Gastrocnemius medialis (tissue), 4 donors: ENCODE measurements at places on chromosomes 4 and X. TPM values are rescaled to one million over a fixed set of nuclear protein-coding genes. Genes with fewer than 3 reads are reported as not detected.

Gene LRIT3
- not detected for total RNA-seq

Gene ITM2A
- total RNA-seq = 18.6 TPM

Gene LIMCH1
- total RNA-seq = 48.4 TPM

- no peak for DNase-seq
These were observed 104.0 kb downstream of the TMA16 start for GRCh38 chr4:163598489-163598888.

DNA sequence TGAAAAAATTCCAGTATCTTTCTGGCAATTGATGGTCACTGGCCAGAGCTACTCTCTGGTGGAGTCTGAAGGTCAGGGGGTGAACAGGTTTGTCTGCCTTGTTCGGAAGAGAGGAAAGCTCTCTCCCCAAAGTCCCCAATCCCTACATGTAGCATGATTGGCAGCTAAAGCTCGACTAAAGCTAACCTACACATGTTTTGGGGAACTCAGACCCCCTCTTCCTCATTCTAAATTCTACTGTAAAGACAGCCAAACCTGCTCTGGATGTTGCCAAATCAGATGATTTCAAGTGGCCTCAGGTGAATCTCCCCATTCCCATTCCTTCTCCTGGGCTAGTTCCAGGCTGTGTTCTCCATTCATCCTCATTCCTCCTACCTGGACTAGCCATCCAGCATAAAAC, 84.1 kb downstream of the MSN start:
- DNase-seq = no peak

Gene EVC2
- total RNA-seq = 1.3 TPM

- no peak for DNase-seq
These were observed 41.1 kb upstream of the PDK3 start for GRCh38 chrX:24423960-24424359.
